ENCODE measurements at places on chromosomes 4 and X.

- DNase-seq = no peak
Observed at GRCh38 chrX:111609206-111609605, 71.8 kb upstream of the ALG13 start.

GRCh38 chrX:129823115-129823514, 20.6 kb downstream of the ZDHHC9 start:
- DNase-seq = peak; percentile 18

GRCh38 chr4:126532527-126532926, 1100.2 kb upstream of the INTU start:
- no peak for DNase-seq

DNA sequence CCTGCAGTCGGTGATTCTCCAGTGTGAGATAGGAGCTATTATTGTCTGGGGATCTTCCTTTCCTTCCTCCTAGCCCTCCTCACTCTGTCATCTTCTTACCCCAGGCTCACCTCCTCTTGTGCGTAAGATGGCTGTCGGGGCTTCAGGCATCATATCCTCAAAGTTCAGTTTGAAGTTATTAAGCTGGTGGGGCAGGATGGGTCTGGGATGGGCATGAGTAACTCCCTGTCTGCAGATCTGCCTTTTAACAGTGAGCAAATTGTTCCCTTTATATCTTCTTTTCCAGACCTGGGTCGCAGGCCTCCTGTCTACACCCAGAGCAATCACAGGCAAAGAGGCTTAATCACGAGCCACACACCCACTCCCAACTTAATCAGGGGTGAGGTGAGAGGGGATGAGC, 900 bp upstream of the MTMR1 start:
- DNase-seq = no peak

Data from thyroid gland (tissue), 4 donors.